Endothelial cell of umbilical vein (primary cell): ENCODE measurements at places on chromosomes 13 and 19.

GRCh38 chr13:95643571-95643935 lies 953 bp downstream of the DZIP1 start:
- H3K4me1 ChIP-seq: peaks cover 29% of the 10 kb centered on the region
- peak overlapping the region; percentile 78 for H3K4me3 ChIP-seq
- DNase-seq: peak; percentile 67
- H3K36me3 ChIP-seq: peaks cover 2% of the 10 kb centered on the region
- no peaks in the 10 kb centered on the region for H3K27me3 ChIP-seq

GRCh38 chr19:32397671-32398101 lies 7.9 kb upstream of the DPY19L3 start:
- no peaks in the 10 kb centered on the region for H3K36me3 ChIP-seq
- no peak for DNase-seq
- no peak overlapping the region for H3K27ac ChIP-seq
- no peaks in the 10 kb centered on the region for H3K4me1 ChIP-seq

DNA sequence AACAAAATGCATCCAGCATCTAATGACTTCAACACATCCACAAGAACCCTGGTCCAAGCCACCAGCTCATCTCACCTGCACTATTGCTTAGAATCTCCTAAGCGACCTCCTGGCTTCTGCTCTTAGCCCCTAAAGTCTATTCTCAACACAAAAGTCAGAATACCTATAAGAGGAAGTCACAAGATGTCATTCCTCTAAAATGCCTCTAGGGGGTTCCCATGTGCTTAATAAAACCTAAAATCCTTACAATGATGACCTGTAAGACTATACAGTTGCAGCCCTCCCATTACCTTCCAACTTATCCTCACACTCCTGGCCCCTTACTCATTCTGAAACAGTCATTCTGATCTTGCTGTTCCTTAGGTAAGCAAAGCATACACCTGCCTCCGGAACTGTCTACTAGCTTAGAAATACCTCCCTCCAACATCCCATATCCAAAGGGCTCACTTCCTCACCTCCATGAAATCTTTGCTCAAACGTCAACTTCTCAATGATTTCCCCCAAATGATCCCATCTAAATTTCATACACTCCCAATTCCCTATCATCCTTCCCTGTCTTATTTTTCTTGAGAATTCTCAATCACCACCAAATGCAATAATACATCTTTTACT lies 10.0 kb downstream of the ATP7B start:
- H3K4me3 ChIP-seq: no peak overlapping the region
- no peaks in the 10 kb centered on the region for H3K36me3 ChIP-seq
- H3K27ac ChIP-seq: no peak overlapping the region
- no peaks in the 10 kb centered on the region for H3K4me1 ChIP-seq

DNA sequence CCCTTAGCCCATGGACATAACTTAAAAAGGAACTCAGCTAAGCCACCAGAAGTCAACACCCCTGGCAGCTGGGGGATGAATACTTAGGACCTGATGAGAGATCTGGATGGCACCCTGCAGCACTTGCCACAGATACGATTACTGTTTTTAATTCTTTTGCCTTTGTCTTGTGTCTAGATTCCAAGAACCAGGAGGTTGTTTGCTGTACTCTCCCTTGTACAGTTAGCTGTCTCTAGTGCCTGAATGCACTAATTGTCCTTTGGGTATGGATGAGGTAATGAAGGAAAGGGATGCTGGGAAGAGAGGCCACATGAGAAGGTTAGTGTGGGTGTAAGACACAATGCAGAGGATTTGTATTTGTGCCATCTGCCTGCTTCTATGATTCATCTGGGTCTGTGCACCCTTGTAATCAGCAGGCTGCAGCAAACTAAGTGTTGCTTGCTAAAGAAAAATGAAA lies 385.8 kb downstream of the KCNRG start:
- H3K4me3 ChIP-seq: no peak overlapping the region
- H3K36me3 ChIP-seq: no peaks in the 10 kb centered on the region
- no peaks in the 10 kb centered on the region for H3K27me3 ChIP-seq
- no peak overlapping the region for H3K27ac ChIP-seq

GRCh38 chr13:30851697-30852096 lies 54.4 kb upstream of the MEDAG start:
- H3K4me3 ChIP-seq: no peak overlapping the region
- peaks cover 5% of the 10 kb centered on the region for H3K27me3 ChIP-seq
- H3K27ac ChIP-seq: no peak overlapping the region

- DNase-seq: no peak
- H3K27me3 ChIP-seq: no peaks in the 10 kb centered on the region
- H3K36me3 ChIP-seq: no peaks in the 10 kb centered on the region
- H3K27ac ChIP-seq: no peak overlapping the region
- no peak overlapping the region for H3K4me3 ChIP-seq
Observed at GRCh38 chr13:21395953-21396352, 63.1 kb downstream of the ZDHHC20 start.

DNA sequence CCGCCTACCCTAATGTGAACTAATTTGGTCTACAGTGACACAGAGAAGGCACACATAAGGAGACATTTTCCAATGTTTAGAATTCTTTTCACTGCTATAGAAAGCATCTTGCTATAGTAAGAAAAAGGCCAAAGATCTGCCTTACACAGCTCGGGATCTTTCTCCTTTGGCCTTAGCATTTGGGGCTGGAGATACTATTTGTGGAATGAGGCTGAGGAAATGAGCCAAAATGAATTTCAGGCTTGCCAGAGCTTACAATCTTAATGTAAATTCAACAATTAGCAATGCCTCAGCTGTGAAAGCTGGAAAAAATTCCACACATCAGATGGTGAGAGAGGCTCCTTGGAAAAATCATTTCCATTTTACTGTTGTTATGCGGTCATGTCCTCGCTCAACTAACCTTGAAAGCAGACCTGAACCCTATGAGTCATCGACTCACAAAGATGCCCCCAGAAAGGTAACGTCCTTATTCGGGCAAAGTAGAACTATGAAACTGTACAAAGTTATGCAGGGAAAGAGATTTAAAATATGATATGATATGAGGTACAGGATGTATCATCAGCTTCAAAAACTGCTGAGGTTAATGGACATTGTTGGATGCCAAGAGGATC lies 324.5 kb upstream of the NBEA start:
- no peaks in the 10 kb centered on the region for H3K4me1 ChIP-seq
- H3K27ac ChIP-seq: no peak overlapping the region
- H3K4me3 ChIP-seq: no peak overlapping the region
- H3K27me3 ChIP-seq: peaks cover 2% of the 10 kb centered on the region
- no peaks in the 10 kb centered on the region for H3K36me3 ChIP-seq
- DNase-seq: no peak
